ENCODE measurements at places on chromosomes 12 and 14. TPM values are rescaled to one million over a fixed set of nuclear protein-coding genes. Genes with fewer than 3 reads are reported as not detected.

The PLCZ1 gene
- total RNA-seq = not detected

The KLHL33 gene
- 0.41 TPM for total RNA-seq

The SALL2 gene
- total RNA-seq = 12.8 TPM

The PPP4R4 gene
- total RNA-seq = 0.71 TPM

The CD163 gene
- total RNA-seq = 254 TPM

The ACOT6 gene
- not detected for total RNA-seq

The OTX2 gene
- not detected for total RNA-seq

The DHH gene
- 0.83 TPM for total RNA-seq

The IFT81 gene
- 20.4 TPM for total RNA-seq

The WDHD1 gene
- 0.66 TPM for total RNA-seq

The KCNJ8 gene
- total RNA-seq = 20.3 TPM

The FOXG1 gene
- not detected for total RNA-seq

The ATP2B1 gene
- 38.2 TPM for total RNA-seq

The MEG3 gene
- total RNA-seq = 35.4 TPM

The RPS6KL1 gene
- 7.8 TPM for total RNA-seq

The ORMDL2 gene
- total RNA-seq = 9.1 TPM

The MYF5 gene
- total RNA-seq = not detected

The CLEC14A gene
- 13.7 TPM for total RNA-seq

The KRT79 gene
- total RNA-seq = not detected

The SIX6 gene
- not detected for total RNA-seq

The RNASE4 gene
- total RNA-seq = 80.3 TPM

The KLRG1 gene
- total RNA-seq = 4.3 TPM
